ENCODE measurements at places on chromosomes 7 and 10.

- no peak for DNase-seq
These were observed 14.5 kb downstream of the FAM24B start for GRCh38 chr10:122864901-122865300.

DNA sequence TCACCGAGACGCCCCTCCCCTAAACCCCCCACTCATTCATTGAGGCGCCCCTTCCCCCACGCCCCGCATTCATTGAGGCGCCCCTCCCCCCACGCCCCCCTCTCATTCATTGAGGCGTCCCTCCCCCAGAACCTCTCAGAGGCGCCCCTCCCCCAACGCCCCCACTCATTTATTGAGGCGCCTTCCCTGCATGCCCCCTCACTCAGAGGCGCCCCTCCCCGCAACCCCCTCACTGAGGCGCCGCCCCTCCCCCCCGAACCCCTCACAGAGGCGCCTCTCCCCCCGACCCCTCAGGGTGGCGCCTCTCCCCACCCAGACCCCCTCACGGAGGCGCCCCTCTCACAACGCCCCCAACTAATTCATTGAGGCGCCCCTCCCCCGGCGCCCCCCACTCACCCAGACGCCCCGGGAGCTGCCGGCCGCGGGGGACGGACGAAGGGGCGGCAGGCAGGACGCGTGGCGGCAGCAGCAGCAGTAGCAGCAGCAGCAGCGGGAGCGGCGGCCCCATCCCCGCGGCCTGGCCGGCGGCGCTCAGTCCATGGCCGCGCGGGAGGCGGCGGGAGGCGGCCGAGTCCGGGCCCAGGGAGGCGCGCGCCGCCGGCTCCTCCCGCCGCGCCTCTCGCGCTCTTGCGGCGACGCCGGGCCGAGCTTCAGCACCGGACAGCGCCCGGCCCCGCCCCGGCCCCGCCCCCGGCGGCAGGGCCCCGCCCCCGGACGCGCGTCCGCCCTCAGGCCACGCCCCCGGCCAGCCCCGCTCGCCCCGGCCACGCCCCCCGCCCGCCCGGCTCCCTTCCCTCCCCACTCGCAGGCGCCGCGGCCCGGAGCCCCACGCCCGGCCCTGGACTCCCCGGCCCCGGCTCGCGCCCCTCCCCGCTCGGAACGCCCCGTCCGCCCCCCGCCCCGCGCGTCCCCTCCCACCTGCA, at the start of gene PTPRN2:
Gene PTPRN2, minus strand, starts transcription at position 662 of the 923 bp plus-strand sequence.
- DNase-seq = peak; percentile 86

DNA sequence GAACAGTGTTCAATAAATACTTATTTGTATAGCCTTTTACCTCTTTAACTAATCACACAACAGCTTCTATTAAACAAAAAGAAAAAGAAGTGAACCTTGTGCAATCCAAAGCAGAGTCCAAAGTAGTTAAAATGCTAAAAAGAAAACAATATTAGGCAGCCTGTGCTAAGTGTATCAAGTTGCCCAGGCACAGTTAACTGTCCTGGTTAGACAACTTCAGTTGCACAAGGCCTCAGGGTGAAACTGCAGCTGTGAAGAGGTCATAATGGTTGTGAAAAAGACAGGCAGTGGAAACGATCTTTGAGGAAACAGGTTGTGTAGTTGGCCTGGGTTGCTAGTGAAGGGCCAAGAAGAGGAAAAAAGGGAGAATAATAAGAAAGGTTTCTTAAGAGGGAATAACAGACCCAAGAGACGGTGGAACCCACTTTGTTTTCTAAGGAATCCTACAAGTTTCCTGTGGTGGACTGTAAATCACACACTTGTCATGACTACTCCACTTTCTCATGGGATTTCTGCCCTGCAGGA, 6.0 kb upstream of the CROT start:
- no peak for DNase-seq

DNA sequence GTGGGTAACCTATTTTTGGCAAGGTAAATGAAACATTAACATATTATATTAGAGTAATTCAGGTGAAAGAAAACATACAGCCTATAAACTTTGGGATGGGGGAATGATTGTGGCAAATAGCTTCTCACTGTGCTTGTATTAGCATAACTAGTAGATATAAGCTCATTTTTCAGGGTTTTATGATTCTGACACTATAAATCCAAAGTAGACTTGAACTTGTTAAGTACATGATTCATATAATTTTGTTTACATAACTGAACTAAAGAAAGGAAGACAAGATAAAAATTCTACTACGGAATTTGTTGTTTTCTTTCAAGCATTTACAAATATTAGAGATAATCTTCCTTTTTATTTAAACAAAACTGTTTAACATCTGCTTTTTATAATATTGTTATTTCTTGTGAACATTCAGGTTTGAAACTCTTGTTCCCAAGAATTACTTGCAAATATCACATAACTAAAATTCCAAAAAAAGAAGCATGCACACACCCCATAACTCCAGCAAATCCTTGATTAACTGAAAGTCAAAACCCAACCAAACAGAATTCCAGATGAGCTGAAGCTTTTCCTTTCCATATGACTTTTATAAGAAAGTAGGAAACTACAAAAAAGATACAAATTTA, 142.3 kb downstream of the JAZF1 start:
- DNase-seq = no peak

GRCh38 chr7:44116789-44117666, 6.3 kb downstream of the POLD2 start:
- DNase-seq = no peak

DNA sequence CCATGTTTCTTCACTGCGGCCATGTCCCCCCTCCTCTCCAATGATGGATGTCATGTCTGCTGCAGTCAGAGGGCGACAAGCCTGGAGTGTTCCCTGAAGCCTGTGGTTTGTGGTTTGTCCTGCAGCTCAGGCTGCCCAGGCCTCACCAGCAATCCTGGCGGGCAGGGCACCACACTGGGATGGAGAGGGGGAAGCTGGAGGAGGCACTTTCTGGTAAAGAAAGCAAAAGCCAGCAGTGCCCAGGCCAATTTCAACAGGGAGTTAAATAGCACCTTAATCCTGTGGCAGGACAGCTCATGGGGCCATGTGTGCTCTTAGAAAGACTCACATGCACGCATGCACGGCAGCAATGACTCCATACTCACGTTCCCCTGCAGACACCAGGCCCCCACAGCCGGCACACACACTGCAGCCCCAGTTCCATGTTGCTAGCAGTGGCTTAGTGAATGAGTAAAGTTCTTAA, 158.3 kb downstream of the EGFR start:
- DNase-seq = no peak

DNA sequence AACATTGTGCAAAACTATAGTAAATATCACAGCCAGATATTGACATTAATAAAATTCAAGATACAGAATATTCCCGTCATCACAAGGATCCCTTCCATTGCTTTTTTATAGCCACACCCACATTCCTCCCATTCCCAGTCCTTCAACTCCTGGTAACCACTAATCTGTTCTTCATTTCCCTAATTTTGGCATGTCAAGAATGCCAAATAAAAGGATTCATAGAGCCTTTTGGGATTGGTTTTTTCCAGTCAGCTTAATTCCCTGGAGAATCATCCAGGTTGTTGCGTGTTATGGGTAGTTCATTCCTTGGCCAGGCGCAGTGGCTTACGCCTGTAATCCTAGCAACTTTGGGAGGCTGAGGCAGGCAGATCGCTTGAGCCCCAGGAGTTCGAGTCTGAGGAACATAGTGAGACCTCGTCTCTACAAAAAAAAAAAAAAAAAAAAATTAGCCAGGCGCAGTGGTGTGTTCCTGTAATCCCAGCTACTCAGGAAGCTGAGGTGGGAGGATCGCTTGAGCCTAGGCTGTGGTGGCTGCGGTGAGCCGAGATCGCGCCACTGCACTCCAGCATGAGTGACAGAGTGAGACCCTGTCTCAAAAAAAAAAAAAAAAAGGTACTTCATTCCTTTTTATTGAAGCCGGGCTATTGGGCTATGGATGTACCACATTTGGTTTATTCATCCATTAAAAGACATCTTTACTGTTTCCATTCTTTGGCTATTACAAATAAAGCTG, 2.7 kb downstream of the OGDH start:
- no peak for DNase-seq

Measured in activated effector memory CD4-positive, alpha-beta T cell treated with anti-CD3 and anti-CD28 coated beads, Interleukin-2, amount 50 U/mL, for 16 hours (primary cell).